ENCODE measurements at places on chromosomes 6 and 20.

DNA sequence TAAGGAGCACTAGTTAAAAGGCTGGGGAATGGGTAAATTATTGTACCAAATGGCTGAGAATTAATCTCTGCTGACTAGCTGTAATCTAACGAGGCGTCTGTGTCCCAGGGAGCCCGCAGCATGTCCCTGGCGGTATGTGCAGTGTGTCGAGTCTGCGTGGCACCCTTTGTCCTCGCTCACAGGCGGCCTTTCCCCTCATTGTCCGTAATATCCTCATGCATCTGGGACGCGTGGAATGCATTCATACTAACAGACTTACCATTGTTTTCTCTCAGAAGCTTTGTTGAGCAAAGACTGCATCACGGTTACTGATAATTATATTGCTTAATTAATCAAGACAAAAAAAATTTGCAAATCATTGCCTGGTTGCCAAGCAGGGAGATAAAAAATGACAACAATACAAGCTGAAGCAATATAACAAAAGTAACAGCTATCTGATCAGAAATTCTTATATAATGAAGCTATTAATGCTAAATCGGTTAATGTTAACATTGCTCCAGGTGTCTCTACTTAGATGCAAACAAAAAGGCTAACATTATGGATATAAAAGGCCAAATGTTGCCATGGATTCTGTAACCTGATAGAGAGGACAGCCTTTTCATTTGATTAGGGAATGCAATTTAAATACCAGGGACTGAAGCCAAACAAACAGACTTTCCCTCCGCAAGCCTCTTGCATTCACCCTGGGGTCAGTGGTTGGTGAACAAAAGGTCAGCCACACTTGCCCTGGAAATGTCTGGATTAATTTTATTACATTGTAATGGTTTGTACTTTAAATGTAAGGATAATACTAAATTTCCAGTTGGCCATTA, 124.8 kb downstream of the INSM1 start:
- DNase-seq, result peak; percentile 81

GRCh38 chr20:37262505-37262904, 891 bp upstream of the GHRH start:
- DNase-seq, result no peak

DNA sequence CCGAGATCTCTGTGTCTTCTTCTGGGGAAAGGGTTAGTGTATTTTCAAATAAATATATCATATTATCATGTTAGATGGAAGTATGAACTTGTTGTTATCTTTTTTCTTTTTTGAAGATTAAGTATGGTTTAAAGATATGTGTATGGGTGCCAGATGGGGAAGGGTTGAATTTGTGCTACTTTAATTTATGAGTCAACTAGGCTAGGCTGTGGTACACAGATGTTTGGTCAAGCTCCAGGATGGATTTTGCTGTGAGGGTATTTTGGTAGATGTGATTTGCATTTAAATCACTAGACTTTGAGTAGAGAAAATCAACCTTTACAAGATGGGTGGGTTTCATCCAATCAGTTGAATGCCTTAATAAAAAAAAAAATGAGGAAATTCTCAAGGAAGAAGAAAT, 886.6 kb upstream of the ADGRB3 start:
- no peak for DNase-seq

DNA sequence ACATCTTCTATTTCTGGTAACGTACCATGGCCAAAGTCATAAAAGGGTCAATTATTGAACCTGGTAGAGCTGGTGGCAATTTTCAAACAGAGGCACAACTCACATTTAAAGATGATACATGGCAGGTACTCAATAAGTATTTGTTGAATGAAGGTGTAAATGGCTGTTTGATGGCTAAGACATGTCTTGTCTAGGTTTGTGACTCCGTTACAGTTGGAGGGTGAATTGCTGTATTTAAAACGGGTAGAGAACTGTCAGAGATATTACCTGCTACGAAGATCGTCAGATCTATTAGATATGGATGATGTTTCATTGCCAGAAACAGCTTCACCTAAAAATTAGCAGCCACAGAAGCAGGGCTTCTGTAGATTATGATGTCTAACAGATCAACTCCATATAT, 601.9 kb downstream of the PRKN start:
- DNase-seq, result no peak

GRCh38 chr6:53587291-53587690, 42.4 kb upstream of the GCLC start:
- no peak for DNase-seq

- DNase-seq, result no peak
Measured at GRCh38 chr6:168222115-168223043, 97.2 kb downstream of the DACT2 start.

GRCh38 chr6:136415351-136416007, 125.8 kb upstream of the BCLAF1 start:
- DNase-seq, result no peak

DNA sequence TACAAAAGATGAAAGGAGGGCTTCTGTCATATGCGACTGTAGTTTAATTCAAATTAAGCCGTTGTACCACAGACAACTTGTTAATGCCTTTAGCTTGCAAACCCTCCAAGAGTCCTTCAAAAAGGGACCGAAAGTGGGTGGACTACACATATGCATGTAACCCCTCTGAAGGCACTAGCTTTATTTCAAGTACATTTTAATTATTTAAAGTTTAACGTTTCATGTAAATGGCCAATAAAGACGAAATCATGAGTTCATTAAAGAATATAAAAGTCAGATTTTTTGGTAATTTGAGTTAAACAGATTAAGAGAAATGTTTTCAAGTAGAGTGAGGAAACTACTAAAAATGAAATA, 12.8 kb downstream of the PRDM13 start:
- DNase-seq, result no peak

GRCh38 chr6:90428514-90428913, 131.9 kb upstream of the BACH2 start:
- no peak for DNase-seq
